ENCODE measurements at places on chromosomes 4 and X. TPM values are rescaled to one million over a fixed set of nuclear protein-coding genes. Genes with fewer than 3 reads are reported as not detected.

DNA sequence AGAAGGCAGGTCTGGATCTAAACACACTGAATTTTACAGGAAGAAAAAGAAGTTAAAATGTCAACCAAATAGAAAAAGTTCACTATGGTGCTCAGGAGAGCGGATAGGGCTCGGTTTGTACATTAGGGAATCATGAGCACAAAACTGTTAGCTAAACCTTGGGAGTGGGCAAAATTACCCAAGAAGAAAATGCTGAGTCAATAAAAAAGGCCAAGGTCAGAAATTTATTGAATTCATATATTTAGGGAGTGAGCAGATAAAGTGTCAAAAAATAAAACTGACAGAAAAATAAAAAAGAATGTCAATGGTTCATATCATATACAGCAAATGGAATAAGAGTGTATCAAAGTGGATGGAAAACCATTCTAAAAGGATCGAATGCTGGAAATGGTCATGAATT lies 452.5 kb upstream of the SMIM31 start:
- no peak for DNase-seq

Gene DRP2
- 94.5 TPM for total RNA-seq

DNA sequence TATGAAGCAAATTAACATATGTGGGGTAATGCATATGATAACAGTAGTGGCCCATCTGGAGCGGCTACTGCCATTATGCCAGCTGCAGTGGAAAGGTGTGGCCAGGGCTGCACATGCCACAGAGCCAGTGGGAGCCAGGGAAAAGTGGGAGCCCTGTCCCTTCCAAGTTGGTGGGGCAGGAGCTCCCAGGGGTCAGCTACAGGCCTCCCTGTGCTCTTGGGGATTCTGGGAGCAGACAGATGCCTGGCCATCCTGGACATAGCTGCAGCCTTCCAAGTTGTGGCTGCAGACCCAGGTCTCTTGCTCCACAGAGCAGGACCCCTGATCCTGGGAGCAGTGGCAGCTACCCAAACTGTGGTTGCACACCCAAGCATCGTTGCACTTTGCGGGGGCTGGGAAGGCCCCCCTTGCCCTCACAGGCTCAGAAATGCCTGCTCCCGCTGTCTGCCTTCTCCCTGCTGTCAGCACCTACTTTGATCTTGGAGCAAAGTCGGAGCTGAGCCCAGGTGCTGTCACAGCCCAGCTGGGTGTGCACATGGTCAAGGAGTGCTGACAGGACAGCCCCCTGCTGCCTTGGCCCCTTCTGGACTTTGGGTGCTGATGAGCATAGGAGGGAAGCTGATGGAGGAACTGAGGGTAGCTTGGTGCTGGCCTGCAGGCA lies 67.8 kb downstream of the NAA11 start:
- DNase-seq = no peak

DNA sequence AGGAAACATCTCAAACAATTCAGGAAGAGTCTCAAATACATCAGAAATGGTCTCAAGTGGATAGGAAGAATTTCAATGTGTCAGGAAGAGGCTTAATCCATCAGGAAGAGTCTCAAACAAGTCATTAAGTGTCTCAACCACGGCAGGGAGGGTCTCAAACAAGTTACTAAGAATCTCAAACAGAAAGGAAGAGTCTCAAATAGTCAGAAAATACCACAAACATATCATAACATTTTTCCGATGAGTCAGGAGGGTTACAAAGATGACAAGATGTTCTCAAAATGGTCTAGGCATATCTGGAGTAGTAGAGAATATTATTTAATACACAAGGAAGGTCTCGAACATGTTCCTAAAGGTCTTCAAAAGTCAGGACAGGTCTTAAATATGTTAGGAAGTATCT lies 109.3 kb upstream of the USP9X start:
- no peak for DNase-seq

Gene XAGE1A
- total RNA-seq = not detected

DNA sequence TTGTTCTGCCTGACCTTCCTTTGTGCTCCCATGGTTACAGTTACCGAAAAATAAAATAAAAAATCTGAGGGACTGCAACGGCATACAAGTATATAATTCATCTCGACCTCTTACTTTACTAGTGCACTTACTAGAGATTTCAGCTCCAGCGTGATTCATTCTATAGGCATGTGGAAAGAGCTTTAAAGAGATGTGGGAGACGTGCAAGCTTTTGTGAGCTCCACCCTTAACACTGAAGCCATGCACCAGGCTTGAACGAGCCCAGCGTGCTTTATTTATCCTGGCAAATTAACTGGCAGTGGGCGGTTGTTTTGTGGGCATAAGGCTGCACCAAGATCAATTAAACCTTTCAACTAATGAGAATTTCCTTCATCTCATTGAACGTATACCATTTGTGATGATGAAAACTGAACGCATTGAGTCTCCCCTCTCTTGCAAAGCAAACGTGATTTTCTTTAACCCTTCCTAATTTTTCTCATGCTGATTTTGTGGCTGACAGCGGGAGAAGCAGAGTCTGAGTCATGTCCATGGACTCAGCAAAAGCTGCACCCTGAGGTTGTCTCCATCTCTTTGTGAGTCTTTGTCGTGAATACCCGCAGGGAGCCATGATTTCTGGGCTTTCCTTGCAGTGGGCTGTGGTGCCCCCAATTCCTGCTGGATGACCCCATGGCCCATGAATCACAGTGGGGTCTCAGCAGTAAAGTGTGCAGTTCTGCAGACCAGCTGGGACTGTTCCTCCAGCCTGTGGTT lies 60.1 kb downstream of the MXRA5 start:
- DNase-seq = no peak

GRCh38 chr4:23747281-23747735 lies 142.5 kb downstream of the PPARGC1A start:
- DNase-seq = no peak

- DNase-seq = no peak
Measured at GRCh38 chrX:73977542-73978169, 326.3 kb upstream of the ZCCHC13 start.

GRCh38 chr4:66693694-66694093 lies 851.6 kb downstream of the CENPC start:
- no peak for DNase-seq

- no peak for DNase-seq
Measured at GRCh38 chr4:13704035-13704434, 76.5 kb upstream of the BOD1L1 start.

Data from tibial nerve (tissue), 4 donors.